HT-29 (cell line): ENCODE measurements at places on chromosomes 11 and 22. TPM values are rescaled to one million over a fixed set of nuclear protein-coding genes. Genes with fewer than 3 reads are reported as not detected.

The DGCR6 gene
- total RNA-seq: 0.70 and 2.2 TPM in 2 replicates

The FAM180B gene
- total RNA-seq: not detected in 2 replicates

The MMP12 gene
- not detected in 2 replicates for total RNA-seq

The GCAT gene
- 23.5 and 29.6 TPM in 2 replicates for total RNA-seq

The MPST gene
- total RNA-seq: 211 and 220 TPM in 2 replicates

The PGA4 gene
- 1.0 TPM in 1 of 2 replicates, not detected in the other for total RNA-seq

The LMO1 gene
- not detected in 2 replicates for total RNA-seq

The CARNS1 gene
- total RNA-seq: 0.70 and 0.76 TPM in 2 replicates

The MMP13 gene
- 0.13 TPM in 1 of 2 replicates, not detected in the other for total RNA-seq

The CSKMT gene
- total RNA-seq: 24.5 and 25.2 TPM in 2 replicates

The SERPIND1 gene
- not detected in 2 replicates for total RNA-seq

The GSTT2 gene
- 0.15 TPM in 1 of 2 replicates, not detected in the other for total RNA-seq

The ZNF215 gene
- total RNA-seq: 4.6 and 5.2 TPM in 2 replicates

The SCGB1A1 gene
- total RNA-seq: not detected in 2 replicates

The SLC22A12 gene
- total RNA-seq: not detected in 2 replicates

The SLC22A25 gene
- total RNA-seq: not detected in 2 replicates

DNA sequence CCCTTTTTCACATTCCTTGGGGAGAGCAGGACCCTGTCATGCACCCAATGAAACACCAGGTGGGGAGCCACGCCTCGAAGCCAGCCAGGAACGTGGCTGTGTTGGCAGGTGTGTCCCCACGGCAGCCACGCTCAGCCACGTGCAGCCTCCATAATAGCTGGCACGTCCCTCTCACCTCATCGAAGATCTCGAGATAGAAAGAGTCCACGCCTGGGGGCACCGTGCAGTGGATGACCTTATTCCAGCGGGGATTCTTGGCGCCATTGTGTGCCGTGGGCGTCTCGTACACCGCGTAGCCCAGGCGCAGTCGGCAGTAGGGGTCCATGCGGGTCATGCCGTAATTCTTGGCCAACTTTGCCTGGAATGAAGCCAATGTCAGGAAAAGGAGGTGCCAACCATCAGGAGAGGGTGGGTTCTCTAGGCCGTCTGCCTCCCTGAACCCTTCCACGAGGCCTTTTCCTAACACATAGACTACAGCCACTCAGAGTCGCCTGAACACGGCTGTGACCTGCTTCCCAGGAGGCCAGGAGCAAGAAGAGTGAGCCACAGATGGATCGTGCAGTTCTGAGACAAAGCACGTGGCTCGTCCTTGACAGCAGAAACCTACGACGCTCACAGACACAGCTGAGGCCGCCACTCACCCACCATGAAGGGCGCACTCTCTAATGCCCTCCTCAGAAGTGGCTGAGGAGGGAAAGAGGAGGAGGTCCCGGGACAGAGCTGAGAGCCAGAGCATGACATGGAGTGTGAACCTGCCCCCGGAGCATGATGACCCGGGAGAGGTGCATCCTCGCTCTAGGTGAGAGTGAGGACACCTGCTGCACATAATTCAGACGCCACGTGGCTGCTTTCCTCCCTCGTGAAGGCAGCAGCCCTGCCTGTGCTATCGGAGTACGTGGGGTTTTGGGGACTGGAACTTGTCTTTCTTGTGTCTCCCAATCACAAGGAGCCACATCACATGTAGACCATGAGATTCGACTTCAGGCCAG lies 19.1 kb downstream of the TOLLIP start:
- DNase-seq: no peak

- no peak for DNase-seq
These were observed 37.3 kb downstream of the PAMR1 start for GRCh38 chr11:35488117-35488516.

GRCh38 chr11:65786008-65786785 lies 666 bp upstream of the OVOL1 start:
- DNase-seq: no peak

DNA sequence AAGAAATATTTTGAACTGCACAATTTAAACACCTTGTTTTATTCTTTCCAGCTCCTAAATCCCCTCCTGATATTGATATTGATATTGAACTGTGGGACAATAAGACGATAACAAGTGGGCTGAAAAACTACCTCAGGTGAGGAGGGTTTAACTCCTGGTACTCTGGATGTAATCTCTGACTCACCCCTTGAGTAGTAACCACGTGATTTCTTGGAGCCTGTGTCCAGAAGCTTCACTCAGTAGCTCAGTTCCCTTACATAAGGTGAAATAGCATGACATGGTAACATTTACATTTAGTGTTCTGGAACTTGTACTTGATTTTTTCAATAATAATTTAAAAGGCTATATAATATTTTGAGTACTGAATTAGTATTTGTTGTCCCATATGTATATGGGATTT lies 168.0 kb downstream of the PGR start:
- DNase-seq: no peak

- DNase-seq: no peak
These were observed 72.9 kb upstream of the RASSF10 start for GRCh38 chr11:12936200-12936599.

GRCh38 chr11:30758946-30759504 lies 172.9 kb upstream of the MPPED2 start:
- DNase-seq: no peak

GRCh38 chr11:27465629-27466028 lies 7.0 kb downstream of the LGR4 start:
- no peak for DNase-seq

GRCh38 chr11:78742430-78742829 lies 167.8 kb upstream of the NARS2 start:
- peak; percentile 34 for DNase-seq

DNA sequence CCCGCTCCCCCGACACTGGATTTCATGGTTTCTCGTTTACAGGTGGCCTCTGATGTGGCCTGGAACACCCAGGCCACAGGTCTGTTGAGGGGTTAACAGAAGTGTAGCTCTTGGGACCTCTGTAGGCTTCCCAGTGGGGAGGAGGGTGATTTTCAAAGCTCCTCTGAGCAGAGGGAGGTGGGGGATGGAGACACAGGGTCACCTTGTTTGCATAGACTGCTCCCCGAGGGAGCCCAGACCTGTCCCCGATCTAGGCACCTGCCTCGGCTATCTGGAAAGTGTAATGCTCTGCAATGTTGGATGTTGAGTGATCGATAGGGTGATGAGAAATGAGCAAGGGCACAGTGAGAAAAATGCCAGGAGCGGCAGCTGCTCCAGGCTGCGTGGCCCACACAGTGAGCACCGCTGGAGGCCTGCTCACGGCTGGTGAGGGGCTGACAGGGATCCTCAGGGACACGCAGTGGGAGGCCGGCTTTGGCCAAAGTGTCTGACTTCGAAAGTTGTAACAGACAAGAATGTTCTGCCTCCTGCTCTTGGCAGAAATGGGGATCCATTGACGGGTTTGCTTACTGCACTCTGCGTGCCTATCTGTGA lies 594.1 kb downstream of the BRD1 start:
- no peak for DNase-seq

DNA sequence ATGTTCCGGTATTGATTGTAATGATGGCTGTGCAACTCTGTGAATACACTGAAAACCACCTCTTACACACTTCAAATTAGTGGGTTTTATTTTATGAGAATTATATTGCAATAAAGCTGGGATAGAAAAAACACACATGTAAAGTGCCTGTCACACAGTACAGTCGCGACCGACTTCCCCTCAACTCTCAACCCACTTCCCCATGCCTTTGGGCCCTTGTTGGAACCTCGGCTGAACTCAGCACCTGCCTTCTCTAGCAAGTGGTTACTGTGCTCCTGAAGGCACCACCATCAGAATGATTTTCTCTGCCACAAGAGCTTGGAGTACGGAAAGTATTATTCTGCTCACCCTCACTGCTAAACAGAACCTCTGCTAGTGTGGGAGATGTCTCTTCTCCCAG lies 13.5 kb downstream of the KCNJ1 start:
- no peak for DNase-seq

DNA sequence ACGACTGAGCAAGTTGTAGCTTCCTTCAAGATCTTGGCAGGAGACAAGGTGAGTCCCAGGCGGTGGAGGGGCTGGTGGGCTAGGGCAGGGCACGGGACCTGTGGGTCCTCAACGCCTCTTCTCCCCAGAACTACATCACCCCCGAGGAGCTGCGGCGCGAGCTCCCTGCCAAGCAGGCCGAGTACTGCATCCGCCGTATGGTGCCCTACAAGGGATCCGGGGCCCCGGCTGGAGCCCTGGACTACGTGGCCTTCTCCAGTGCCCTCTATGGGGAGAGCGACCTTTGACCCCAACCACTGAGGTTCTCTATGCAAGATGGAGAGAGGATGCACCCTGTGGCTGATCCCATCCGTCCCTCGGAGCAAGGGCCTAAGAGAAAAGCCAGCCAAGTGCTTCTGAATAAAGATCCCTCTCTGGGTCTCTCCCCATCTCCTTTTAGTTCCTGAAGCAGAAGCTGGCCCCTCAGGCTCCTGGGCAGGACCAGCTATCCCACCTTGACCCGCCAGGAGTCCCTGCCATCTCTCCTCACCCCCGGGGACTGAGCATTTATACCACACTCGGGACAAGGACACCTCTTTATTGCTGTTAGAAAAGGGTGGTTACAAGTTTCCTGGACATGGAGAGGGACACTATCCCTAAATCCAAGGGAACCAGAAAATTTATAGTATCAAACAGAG lies 5.4 kb downstream of the CTSF start:
- no peak for DNase-seq

DNA sequence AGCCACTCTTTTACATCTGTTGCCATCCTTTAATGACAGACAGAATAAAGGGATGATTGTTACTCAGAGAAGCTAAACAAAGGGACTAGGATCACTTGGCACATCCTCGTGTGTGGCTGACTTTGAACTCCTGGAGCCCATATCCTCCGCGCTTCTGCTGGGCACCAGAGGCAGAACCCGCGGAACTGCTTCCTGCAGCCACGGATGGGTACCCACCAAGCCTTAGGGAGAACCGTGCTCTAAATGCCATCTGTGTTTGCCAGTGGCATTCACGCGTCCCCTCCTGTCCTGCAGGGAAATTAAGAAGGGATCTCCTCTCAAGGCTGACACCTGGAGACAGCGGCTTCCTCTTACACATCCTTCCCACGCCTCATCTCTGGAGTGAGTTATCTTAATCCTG lies 294.4 kb downstream of the NTM start:
- DNase-seq: no peak

GRCh38 chr11:34476849-34477248 lies 36.7 kb downstream of the ELF5 start:
- DNase-seq: no peak

GRCh38 chr11:118290923-118291322 lies 13.6 kb upstream of the CD3E start:
- peak; percentile 92 for DNase-seq

DNA sequence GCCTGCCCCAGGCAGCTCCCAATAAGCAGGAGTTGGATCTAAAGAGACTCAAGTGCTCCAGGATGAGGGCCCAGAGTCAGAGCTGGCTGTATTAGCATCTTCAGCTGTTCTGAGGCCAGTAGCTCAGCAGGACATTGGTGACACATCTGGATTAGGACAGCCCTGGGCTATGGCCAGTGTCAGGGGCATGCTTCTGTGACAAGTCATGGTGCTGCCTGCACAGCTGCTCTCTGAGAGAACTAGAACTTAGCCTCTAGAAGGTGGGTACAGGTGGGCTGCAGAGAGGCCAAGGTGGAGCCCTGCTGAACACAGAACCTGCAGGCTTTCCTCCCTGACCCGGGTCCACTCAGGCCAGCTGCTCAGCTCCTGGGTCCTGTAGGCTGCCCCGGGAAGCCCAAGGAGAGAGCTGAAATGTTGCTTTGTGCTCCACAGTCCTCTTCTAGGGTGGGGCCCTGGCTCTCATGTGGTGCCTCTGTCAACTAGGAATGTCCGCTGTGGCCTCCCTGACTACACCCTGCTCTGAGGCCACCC lies 426.9 kb downstream of the SOX6 start:
- no peak for DNase-seq

DNA sequence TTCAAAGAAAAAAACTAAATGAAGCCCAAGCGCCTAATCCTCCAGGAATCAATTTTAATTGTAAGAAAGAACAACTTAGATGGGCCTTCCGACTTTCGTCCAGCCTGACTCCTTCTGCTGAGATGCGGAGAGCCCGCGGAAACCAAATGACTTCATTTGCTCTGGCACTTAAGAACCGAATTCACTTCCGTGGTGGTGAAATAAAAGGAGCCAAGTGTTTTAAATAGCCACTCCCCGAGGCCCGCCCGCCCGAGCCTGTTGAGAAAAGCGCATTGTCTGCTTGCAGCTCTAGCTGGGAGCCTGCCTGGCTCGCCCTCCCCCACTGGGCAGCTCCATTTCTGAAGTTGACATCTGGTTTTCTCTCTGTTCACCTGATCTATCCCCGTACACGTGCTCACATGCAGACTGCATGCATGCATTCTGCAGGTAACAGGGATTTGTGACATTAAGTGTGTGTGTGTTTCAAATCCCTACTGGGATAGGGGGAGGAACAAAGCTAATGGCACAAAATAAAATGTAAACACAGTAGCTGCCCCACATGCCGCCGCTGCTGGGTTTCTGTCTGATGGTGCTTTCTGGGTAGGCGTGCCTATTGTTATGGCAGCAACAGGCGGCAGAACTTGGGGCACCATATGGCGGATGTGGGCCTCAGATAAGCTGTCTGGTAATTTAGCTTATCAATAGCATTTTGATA lies 6.2 kb downstream of the TEAD1 start:
- DNase-seq: peak; percentile 94

DNA sequence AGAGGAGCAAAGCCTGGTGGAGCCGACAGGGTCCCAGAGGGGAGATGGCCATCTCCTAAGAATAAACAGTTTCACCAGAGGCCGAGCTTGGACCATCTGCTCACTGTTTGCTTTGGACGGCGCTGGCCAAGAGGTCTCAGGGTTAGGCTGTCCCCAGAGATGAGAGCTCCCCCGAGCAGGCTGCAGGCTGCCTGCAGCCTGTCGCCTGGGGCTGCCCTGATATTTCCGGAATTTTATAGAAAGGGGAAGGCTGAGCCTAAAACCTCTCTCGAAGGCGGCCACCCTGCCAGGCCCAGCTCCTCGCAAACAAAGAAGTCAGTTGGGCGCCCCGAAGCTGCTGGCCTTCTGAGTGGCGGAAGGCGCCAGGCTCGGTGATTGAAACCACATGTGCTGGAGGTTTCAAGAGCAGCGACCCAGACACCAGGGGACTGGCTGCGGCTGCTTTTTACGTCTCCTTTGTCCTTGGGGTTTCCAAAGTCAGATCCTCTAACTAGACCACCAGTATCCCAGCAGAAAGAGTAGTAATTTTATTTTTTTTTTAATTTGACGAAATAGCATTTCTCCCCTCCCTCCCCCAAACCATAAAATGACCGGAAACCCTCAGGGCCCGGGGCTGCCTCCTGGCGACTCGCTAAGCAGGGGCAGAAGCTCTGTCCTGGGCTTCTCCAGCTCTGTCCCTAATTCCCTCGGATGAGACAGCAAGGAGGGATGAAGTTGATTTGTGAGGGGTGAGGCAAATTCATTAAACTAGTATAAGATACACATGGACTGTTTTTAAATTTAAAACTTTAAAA lies 57.4 kb downstream of the CLMP start:
- no peak for DNase-seq

- DNase-seq: no peak
These were observed 9.6 kb upstream of the EIF3D start for GRCh38 chr22:36538529-36538928.

GRCh38 chr11:117097389-117098268 lies 599 bp downstream of the SIK3 start:
- peak; percentile 39 for DNase-seq

GRCh38 chr22:46896568-46897245 lies 134.3 kb downstream of the TBC1D22A start:
- DNase-seq: no peak
